SIG-M5 (cell line): ENCODE measurements at places on chromosomes 6 and 20.

- no peak for DNase-seq
These were observed 11.4 kb downstream of the SYNGAP1 start for GRCh38 chr6:33430991-33431879.

GRCh38 chr6:22149501-22150367, 147.1 kb downstream of the PRL start:
- no peak for DNase-seq

GRCh38 chr20:39862470-39862891, 826.6 kb downstream of the MAFB start:
- DNase-seq: no peak

DNA sequence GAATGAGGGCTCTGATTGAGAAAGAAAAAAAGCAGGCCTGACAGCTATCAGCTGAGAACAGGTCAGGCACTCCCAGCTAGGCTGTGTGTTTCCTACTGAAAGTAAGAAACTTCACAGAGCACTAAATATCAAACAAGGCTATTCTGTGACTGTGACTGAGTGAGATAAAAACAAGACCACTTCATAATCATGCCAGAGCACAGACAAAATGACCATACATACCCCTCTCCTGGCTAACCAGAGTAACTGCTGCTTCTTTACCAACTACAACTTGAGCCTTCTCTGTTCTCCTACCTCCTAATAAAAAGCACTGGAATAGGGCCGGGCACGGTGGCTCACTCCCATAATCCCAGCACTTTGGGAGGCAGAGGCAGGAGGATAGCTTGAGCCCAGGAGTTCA, 6.8 kb upstream of the BTN1A1 start:
- no peak for DNase-seq

DNA sequence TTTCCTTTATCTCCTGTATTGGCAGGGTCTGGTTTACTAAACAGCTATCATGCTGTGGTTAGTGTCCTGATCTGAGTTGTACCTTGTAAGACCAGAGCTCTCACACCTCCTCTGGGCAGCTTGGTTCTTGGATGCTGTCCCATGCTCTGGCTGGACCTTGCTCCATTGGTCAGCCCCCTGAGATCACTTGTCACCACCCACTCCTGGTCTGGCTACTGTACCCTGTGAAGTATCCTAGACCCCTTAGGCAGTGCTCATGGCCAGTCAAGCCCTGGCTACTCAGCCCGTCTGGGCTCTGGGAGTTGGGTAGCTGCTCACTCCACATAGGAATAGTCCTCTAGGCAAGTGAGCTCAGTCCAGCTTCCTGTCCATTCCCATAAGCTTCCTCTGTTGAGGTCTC, 31.1 kb downstream of the ADGRF4 start:
- no peak for DNase-seq

DNA sequence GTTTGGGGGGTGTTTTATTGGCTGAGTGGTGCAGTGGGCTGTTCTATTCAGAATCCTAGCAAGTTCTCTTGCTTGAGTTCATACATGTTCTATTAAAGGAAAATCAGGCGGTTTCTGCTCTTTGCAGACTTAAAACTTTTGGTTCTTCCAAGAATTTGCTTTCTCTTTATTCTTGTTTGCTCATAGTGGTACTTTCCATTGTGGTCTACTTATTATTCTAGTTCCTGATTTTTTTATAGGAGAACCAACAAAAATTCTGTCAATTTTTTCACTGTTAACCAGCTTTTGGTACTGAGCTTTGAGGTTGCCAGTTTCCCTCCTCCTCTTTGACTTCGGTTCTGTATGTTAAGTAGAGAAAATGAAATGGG, 6.7 kb downstream of the AFDN start:
- DNase-seq: no peak

DNA sequence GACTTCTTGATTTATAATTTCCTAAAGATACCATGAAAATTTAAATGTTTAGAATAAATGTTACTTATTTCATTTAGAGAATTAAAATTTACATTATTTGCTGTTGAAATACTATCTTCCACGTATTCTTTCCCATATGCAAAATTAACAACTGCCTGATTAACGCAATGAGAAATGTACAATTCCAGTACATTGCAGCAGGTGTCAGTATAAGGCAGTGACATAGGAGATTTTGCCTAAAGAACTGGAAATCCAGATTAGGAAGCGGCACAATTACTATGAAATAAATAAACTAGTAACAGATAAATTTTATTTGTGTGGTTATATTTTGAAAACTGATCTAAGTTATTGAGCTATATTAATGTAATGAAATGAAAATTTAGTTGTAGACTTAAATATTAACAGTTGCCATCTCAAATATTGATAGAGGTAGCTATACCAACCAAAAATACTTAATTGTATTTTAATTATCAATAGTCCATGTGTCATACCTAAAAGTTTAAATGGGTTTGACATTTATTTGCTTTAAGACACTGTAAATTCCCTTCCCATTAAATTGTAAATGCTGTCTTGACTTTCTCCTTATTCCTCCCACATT, 300.2 kb downstream of the UTRN start:
- DNase-seq: no peak

DNA sequence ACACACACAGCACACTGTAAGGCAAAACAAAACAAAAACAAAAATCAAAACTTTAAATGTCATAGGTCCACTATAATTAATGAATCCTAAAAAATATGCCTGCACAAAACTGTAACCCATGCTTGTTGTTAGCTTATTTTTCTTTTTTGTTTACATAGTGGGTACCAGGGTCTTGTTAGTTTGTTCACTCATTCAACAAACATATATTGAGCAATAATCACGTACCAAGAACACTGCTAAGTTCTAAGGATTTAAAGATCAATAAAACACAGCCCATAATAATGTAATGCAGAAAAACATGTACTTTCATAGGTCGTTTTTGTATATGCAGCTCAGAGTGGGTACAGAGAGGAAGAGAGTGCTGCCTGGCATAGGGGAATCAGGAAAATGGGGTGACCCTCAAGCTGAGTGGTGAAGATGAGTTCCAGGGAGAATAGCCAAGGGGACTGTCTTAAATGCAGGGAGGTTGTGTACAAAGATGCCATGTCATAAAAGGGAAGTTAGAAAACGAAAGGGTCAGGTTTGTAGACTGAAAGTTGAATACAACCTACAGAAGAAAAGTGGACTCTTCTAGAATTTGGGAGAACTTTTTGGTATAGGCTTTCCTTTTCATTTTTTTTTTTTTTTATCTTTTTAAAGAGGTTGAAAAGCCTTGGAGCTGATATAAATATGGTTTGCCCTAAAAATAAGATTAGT, 113.3 kb upstream of the TBX18 start:
- no peak for DNase-seq

GRCh38 chr6:108591040-108591816, 30.5 kb downstream of the FOXO3 start:
- DNase-seq: no peak

DNA sequence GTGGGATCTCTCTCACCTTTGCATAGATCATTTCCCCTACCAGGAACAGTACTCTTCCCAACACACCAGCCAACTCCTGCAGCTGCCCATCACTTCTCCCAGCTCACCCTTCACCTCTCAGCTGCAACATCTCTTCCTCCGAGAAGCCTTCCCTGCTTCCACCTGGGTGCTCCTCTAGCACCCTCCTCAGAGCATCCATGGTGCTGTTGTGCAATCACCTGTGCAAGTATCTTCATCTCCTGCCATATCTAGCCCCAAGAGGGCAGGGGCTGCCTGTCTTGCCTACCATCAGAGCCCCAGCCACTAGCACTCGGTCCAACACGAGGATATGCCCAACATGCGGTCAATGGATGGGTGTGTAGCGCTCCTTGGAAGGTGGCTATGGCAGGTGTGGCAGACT, 75.8 kb downstream of the BANF2 start:
- no peak for DNase-seq

DNA sequence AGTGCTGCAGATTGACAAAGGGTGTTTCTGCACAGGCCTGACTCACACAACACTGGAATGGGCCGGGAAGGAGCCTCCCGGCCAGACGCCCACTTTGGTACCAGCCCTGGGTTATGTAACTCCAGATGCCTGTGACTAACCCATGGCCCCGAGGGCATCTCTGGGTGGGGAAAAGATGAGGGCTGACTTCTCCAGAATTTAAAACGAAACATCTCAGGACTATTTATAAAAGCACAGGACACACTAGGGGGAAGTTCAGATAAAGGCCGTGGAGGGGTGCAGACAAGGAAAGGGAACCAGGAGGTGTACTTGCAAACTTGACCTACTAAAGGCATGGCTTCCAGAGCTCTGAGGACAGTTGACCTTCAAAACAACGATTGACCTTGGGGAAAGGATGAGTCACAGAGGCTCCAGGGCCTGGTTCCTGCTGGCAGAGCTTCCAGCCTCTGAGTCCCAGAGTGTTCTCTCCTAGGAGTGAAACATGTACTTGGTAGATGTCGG, 196.9 kb downstream of the NFATC2 start:
- no peak for DNase-seq

DNA sequence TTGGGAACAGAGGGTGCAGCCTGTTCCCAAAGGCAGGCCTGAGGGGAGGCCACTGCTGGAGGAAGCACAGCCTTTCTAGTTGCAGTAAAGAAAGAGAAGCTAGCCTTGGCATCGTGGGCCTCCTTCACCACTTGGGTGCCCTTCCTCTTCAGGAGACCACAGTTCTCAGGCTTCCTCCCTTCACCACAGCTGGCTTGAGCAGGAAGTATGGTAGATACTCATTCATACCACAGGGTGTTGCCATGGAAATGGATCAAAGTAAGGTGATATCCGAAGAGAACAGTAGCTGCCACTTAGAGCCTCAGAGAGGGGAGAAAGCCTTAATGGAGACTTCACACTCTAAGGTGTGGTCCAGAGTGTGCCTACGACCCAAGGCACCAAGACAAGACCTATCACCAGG, 120.4 kb upstream of the RIPOR2 start:
- no peak for DNase-seq
